CD8-positive, alpha-beta T cell (primary cell): ENCODE measurements at places on chromosomes 2 and 18.

DNA sequence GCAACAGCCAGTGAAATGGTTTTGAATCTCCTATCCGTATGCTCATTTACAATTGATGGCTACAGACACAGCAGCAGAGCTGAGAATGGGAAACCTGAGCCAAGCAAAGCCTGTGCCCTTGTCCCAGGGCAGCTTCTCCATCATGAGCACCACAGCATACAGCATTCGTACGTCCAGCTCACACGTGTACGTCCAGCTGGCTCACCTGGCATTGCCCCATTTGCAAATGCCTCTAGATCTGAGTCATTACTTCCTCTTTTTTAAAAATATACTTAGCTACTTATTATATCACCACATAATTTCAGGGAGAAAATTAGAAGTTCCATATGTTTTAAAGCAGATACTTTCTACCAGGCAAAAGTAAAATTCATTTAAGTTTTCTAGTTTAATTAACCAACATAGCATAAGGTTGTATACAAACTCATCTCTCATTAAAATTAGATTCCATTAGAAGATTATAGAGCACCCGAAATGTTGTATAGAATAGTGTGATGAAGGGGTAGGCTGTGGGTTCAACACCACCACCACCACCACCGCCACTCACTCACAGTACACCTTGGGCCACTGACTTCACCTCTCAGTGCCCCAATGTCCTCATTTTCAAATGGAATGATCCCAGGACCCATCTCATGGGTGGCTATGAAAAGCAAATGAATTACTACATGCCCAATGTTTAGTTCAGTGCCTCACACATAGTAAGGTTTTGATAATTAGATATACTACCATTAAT lies 31.4 kb upstream of the TMEM177 start:
- no peak for DNase-seq

- DNase-seq = no peak
Observed at GRCh38 chr2:228916416-228917090, 354.5 kb downstream of the PID1 start.

DNA sequence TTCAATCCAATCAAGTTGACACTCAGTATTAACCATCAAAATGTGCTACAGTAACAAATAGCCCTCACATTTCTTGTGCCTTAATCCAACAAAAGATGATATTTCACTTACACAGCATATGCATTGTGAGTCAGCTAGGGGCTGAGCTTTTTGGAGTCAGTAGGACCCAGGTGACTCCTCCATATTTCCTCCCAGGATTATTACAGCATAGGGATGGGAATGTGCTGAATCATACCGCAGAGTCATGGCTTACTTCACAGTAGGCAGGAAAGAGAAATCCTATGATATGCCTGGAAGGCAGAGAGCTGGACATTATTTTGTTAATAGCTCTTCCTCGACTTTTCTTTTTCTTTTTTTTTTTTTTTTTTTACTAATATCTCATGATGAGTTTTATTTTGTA lies 153.3 kb downstream of the TMEM182 start:
- DNase-seq = no peak

- no peak for DNase-seq
Observed at GRCh38 chr2:88269836-88270235, 99.7 kb downstream of the THNSL2 start.

GRCh38 chr2:227939271-227940027 lies 68.0 kb downstream of the DAW1 start:
- DNase-seq = no peak

- no peak for DNase-seq
Observed at GRCh38 chr2:214676421-214677089, 132.9 kb downstream of the BARD1 start.

- DNase-seq = no peak
Observed at GRCh38 chr18:75167137-75167536, 41.8 kb downstream of the PTGR3 start.
